OCI-LY7 (cell line): ENCODE measurements at places on chromosomes 11 and 22.

DNA sequence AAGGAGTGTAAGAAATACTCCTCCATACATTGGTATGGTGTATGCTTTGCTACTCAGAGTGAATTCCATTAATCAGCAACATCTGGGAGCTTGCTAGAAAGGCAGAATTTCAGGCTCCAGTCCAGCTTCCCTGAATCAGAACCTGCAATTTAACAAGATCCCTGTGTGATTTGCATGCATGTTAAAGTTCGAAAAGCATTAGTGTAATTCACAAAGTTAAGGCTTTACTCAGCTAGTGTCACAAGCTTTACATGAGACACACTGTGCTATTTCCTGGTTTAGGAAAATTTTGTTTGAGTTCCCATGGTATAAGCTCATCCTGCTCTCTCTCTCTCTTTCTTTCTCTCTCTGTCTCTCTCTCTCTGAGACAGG, 37.0 kb upstream of the HEPHL1 start:
- no peak for DNase-seq

- no peak for DNase-seq
Measured at GRCh38 chr11:124612567-124613246, 1.5 kb downstream of the PANX3 start.

DNA sequence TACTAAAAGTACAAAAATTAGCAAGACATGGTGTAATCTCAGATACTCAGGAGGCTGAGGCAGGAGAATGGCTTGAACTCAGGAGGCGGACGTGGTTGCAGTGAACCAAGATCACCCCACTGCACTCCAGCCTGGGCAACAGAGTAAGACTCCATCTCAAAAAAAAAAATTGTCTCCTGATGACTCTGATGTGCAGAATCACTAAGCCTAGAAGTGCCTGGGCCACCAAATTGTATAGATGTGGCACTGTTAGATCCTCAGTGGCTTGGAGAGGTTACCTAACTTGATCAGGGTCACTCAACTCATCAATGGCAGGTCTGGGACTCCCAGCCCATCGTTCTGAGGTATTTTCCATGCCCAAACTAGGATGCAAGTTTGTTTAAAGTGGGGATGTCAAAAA, 10.6 kb downstream of the PLEKHB1 start:
- DNase-seq = no peak

DNA sequence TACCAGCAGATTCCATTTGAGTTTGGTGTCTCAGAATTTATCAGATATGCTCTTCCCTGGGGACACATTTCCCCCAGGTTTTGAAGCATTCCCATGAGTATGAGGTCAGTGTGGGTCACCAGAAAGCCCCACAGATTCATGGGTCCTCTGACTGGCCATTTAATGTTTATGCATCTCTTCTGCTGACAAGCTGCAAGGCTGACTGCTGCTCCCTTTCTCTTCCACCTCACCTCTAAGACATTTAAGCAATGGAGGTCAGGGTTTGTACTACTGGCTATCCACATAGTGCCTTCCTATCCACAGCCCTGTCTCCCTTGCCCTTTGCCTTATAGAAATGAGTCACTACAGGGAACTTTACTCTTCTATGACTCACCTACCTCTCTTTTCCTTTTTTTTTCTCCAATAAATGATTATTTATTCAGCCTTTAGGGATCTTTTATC, 106.0 kb upstream of the TIMP3 start:
- DNase-seq = no peak

DNA sequence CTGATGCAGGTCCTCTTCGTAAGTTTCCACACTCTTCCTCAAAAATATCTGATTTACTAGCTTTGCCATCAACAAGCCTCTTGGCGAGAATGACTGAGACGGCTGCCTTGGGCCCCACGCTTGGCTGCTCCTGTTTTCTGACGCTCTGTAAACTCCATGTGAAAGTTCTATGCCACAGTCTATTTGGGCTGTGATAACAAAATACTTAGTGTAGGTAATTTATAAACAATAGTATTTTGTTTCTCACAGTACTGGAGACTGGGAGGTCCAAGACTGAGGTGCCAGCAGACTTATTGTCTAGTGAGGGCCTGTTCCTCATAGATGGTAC, 123.2 kb upstream of the SORL1-AS1 start:
- no peak for DNase-seq
